Activated T-cell treated with anti-CD3 and anti-CD28 coated beads, Interleukin-2, amount 50 U/mL, for 72 hours (primary cell): ENCODE measurements at places on chromosomes 1 and 21. TPM values are rescaled to one million over a fixed set of nuclear protein-coding genes. Genes with fewer than 3 reads are reported as not detected.

The RNU1-4 gene
- 1,100 TPM for total RNA-seq

The GNG12 gene
- 0.32 TPM for total RNA-seq

The DCLRE1B gene
- 17.8 TPM for total RNA-seq

The CLCA2 gene
- not detected for total RNA-seq

The IPO13 gene
- 21.0 TPM for total RNA-seq

The RNU1-1 gene
- 1,100 TPM for total RNA-seq

The TRAPPC10 gene
- 72.6 TPM for total RNA-seq

The LCE1E gene
- total RNA-seq, result not detected

The AGPAT3 gene
- total RNA-seq, result 86.1 TPM

The GJA8 gene
- not detected for total RNA-seq

The GJA5 gene
- not detected for total RNA-seq

The NCF2 gene
- 29.5 TPM for total RNA-seq

The CACNA1E gene
- not detected for total RNA-seq

The SPRTN gene
- total RNA-seq, result 9.6 TPM

The ATP1A2 gene
- total RNA-seq, result not detected

The CELA3A gene
- total RNA-seq, result not detected

The PEF1 gene
- 55.1 TPM for total RNA-seq

The TENT5C gene
- 22.5 TPM for total RNA-seq

The TEDDM1 gene
- not detected for total RNA-seq

The LCA5L gene
- not detected for total RNA-seq

The LPAR3 gene
- total RNA-seq, result 0.65 TPM

The LCE3E gene
- total RNA-seq, result not detected

The THEM5 gene
- not detected for total RNA-seq

The KCNA2 gene
- 0.46 TPM for total RNA-seq

The CLDN17 gene
- not detected for total RNA-seq

The FCRL6 gene
- total RNA-seq, result not detected

The RNU1-3 gene
- total RNA-seq, result 1,278 TPM

The NBPF26 gene
- 25.6 TPM for total RNA-seq

The SPRR2D gene
- not detected for total RNA-seq

The HENMT1 gene
- total RNA-seq, result 21.1 TPM

The UBIAD1 gene
- 32.9 TPM for total RNA-seq

The GPR157 gene
- 7.5 TPM for total RNA-seq

The NUAK2 gene
- 5.4 TPM for total RNA-seq

The S100A9 gene
- total RNA-seq, result not detected

The DNAJC6 gene
- total RNA-seq, result 2.3 TPM

The IL19 gene
- total RNA-seq, result not detected

The RGS5 gene
- total RNA-seq, result 5.3 TPM

The TAS1R1 gene
- total RNA-seq, result not detected

The DLGAP3 gene
- total RNA-seq, result 1.8 TPM

The CDA gene
- not detected for total RNA-seq

The VASH2 gene
- 0.62 TPM for total RNA-seq

The RIIAD1 gene
- not detected for total RNA-seq

The RNF186 gene
- not detected for total RNA-seq

The LRRN2 gene
- not detected for total RNA-seq

The LAMC1 gene
- total RNA-seq, result 0.24 TPM

The LCK gene
- total RNA-seq, result 254 TPM
